Stimulated activated CD4-positive, alpha-beta T cell treated with anti-CD3 and anti-CD28 coated beads, Interleukin-2, amount 100 ng/mL, for 48 hours (primary cell): ENCODE measurements at places on chromosomes 7 and 10.

GRCh38 chr7:4873071-4873944 is 10.2 kb downstream of the RADIL start:
- no peak for DNase-seq

DNA sequence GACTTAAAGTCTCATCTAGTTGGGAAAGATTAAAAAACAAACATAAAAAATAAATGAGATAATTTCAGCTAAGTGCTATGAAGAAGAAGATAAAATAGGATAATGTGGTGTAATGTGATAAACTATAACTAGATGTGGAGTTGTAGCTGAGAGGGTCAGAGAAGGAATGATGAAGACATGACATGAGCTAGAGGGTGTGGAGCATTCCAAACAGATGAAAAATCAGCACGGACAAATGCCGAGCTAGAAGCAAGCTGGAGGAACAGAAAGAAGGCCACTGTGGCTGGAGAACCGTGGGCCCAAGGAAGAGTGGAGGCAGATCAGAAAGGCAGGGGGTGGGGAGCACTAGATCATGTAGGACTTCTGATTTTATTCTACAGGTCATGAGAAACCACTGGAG is 70.6 kb downstream of the CDK6 start:
- no peak for DNase-seq

- peak; percentile 36 for DNase-seq
These were observed 26.8 kb upstream of the SORCS3 start for GRCh38 chr10:104614245-104614831.

DNA sequence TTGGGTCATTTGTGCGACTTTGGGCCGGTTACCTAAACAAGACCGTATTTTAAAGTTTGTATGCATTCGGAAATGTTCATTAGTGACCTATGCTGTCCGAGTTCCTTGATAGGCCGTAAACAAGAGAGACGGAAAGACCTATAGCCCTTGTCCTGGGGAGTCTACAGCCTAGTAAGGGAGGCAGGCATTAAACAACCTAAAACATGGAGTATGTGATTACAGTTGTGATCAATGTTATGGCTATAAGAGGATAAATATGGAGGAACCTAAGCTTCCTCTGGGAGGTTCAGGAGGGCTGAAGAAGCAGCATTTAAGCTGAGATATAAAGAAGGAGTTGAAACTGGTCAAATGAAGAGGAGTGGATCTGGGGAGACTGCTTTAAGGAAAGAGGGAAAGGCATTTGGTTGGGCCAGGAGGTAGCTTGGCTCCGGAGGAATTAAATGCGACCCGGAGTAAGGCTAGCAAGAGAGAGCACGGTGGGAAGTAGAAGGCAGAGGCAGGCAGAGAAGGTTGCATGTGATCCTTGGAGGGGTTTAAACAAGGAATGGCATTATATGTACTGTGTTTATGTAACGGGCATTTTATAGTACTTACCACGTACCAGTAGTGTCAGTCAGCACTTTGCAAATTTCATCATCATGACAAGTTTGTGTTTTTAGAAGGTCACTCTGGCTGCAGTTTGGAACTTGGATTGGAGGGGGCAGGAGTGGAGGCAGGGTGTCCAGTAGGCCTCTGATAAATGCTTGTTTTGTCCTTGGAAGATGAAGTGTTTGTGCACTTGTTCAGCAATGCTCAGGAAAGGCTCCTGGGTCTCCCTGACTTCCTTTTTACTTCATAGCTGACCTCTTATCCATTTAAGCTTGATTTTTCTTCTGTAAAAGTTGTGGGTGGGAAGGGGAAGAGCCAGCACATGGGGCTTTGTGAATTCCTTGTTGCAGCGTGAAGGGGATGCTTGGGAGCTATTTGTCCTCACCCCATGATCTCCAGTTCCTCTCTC is 1.0 kb upstream of the AVPI1 start:
- no peak for DNase-seq
